ENCODE measurements at places on chromosomes 6 and 20.
A peak's percentile ranks its signal among the peaks of the same experiment; 100 is the strongest.

DNA sequence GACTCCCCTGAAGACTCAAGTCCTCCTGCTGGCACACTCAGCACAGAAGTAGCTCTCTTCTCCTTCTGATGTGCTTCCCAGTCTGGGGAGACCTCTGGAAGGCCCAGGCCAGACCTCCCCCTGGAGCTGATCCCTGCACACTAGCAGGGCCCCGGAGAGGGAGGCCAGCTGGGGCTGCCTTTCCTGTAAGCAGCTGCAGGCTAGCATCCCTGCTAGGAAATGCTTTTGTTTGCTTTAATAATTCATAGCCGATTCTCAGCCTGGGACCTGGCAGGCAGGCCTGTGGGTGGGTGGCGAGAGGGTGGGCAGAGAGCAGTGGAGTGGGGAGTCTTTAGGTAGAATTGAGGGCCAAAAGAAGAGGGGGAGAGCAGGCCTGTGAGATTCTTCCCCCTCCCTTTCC is 5.2 kb downstream of the EBF4 start:
- no peak for DNase-seq

GRCh38 chr20:37162646-37163045 is 16.5 kb upstream of the RPN2 start:
- DNase-seq, result no peak

DNA sequence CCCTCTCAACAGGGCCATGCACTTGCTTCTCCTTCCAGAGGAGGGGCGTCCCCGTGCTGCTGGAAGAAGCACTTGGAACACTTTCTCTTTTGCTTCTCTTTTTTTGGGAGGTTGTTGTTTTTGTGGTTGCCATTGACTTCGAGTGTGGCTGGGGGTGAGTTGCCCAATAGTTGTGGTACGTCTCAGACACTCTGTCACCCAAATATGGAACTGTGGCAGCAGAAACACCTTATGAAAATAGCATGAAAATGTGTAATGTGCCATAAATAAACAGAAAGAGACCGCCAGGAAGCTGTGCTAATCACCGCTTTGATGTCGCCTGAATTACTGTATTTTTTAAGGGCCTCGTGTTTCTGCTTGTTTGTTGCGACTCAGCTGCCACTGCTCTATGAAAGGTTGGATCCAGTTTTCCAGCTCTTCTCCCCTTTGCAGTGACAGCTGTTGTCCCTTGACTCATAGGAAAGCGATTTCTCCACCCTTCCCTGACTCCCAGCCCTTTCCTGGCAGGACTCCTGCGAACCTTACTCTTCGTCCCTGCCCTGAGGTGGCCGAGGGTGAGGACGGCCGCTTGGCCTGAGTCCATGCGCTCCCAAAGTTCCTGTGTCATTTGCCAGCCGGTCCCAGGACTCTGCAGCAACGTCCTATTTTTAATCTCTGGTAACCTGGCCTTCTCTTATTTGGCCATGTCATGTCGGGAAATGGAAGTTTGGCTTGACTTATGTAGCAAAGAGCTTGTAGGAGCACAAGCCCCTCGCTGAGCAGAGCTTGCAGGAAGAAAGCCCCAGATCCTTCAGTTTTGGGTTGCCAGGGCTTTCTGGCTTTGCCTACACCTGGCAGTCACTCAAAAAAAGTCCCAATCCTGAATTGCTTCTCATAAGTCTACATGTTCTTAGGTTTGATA is 694.6 kb downstream of the QKI start:
- DNase-seq, result peak; percentile 63

- DNase-seq, result no peak
These were observed 818 bp upstream of the MDGA1 start for GRCh38 chr6:37698264-37699137.

DNA sequence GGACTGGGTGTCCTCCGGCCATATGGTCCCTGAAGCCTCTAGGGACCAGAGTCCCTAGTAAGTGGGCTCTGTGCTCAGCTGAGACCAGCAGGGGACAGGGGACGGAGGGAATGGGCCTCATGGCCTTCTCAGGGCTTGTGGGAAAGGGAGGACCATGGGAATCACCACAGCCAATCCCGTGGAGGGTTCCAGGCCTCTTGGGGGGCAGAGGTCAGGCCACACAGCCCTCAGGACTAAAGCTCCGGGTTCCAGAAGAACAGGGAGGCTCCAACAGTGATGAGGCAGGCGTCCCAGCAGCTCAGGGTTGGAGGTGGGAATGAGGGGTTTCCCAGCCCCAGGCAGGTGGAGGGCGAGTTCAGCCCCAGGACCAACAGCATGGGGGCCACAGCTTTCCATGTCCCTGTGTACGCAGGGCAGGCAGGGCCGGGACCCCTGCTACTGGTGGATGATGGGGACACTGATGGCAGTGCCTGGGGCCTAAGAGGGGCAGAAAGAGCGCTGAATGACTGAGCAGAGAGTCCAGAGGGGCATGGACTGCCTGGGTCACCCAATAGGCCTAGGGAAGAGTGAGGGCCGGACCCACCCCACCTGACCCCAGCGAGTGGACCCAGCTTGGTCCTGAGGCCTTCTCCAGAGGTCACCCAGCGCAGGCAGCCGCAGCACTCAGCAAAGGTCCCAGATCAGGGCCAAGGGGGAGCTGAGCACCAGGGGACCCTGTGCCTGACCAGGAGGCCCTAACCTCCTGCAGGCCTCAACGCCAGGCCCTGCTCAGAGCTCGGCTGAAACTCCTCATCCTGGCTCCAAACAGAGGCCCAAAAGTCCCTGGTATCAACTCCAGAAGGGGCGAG is 8.8 kb downstream of the MYL9 start:
- DNase-seq, result no peak

DNA sequence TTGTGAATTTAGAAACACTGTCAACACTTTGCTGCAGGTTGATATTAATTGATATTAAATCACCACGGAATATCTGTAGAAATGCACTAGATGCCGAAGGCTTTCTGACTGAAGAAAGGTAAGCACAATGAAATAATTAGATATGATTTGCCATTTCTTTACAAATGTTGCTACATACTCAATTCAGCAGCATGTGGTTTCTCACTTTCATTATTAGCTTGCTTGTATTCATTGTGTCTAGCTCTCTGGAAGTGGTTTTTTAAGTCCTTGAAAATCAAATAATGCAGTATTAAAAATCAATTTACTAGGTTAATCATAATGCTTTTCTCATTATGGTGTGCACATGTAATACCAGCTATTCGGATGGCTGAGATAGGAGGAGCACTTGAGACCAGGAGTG is 231.3 kb upstream of the MARCKS start:
- DNase-seq, result no peak

DNA sequence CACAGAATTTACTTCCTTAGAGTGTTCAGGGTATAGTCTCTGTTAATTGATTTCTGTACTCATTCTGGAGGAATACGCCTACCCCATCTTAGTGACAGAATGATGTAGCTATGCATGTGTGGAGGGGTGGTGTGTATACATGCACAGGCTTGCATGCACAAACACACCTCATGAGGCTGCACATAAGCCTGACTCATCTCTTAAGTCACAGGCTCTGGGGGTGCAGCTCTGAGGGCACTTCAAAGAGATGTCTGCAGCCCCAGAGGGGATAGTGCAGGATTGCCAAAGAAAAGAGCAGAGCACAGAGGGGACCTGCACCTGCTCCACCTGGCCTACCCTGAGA is 24.6 kb downstream of the TBX18 start:
- no peak for DNase-seq

GRCh38 chr20:1654996-1655395 is 2.6 kb downstream of the SIRPG start:
- no peak for DNase-seq

DNA sequence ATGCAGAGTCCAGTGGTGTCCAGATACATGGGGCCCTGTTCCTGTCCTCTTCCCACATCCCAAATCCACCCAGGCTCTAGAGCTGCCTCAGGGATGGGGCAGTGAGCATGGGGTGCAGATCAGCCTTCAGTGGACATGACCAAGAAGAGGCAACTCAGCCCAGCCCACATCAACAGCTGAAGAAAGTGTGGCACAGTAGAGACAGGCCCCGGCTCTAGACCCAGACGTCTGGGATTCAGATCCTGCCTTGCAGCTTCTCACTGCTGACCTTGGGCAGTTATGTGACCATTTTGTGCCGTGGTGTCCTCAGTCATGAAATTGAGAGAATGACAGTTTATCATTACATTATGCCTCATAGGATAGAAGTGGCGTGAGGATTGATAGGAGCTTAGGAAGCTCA is 54.6 kb upstream of the CST7 start:
- no peak for DNase-seq

DNA sequence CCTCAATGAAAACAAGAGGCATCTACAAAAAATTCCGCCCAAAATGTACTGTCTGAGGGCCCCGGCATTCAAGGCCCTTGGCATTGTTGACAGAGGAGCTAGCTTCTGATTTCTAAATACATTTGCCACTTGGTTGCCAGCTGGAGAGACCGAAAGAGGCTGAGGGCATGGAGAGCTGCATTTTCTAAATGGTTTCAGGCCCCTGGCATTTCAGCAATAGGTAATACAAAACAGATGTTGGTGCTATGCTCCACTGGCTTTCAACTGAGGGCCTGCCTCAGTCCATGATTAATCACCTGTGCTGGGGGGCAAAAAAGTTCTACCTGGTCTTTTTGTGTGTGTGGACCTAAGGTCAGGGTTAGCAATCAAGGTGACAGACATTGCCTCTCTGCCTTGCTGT is 79.5 kb upstream of the ISM1 start:
- DNase-seq, result no peak

DNA sequence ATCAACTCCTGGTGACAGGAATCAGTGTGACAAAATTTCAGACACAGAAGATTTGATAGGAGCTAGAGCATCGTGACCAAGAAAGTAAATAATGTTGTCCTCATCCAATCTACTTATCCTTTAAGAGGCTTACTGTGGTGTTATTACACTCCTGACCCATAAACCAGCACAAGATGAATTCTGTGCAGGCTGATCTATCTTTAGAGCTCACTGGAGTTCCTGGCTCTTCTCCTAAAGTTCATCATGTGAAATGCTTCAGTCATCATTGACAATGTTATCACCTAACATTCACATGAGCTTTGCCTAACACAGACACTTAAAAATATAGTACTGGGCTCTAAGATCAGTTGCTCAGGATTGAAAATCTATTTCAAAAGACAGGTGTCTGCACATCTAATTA is 271.0 kb upstream of the HSF2 start:
- no peak for DNase-seq

GRCh38 chr6:84867521-84867920 is 103.1 kb upstream of the TBX18 start:
- no peak for DNase-seq
